AG10803 (cell line): ENCODE measurements at places on chromosomes 6 and 20.

GRCh38 chr6:56751604-56752003, 108.9 kb upstream of the DST start:
- no peak for DNase-seq

- no peak for DNase-seq
Observed at GRCh38 chr6:169799474-169799926, 48.1 kb downstream of the ERMARD start.

DNA sequence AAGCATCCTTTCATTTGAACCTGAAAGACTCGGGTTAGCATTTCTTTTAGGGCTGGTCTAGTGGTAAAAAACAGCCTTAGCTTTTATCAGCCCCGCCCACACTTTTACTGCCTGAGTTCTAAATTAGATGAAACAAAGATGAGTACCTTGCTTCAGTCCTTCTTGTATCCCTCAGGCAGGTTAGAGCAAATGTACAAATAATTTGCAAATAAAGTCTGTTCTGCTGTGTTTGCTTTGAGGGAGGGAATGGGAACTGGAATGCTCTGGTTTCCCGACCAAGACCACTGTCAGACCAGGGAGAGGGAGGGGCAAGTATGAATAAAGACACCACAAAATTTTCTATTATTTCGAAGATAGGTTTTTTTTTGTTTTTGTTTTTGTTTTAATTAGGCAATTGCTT, 85.5 kb upstream of the FLRT3 start:
- no peak for DNase-seq

- DNase-seq, result no peak
Observed at GRCh38 chr6:129908858-129909257, 47.7 kb upstream of the TMEM244 start.

GRCh38 chr20:29740951-29741593, 1516.4 kb upstream of the DEFB115 start:
- DNase-seq, result no peak

- DNase-seq, result no peak
Observed at GRCh38 chr20:36206641-36207040, 29.6 kb upstream of the AAR2 start.

GRCh38 chr6:33628401-33628964, 7.4 kb downstream of the ITPR3 start:
- no peak for DNase-seq

DNA sequence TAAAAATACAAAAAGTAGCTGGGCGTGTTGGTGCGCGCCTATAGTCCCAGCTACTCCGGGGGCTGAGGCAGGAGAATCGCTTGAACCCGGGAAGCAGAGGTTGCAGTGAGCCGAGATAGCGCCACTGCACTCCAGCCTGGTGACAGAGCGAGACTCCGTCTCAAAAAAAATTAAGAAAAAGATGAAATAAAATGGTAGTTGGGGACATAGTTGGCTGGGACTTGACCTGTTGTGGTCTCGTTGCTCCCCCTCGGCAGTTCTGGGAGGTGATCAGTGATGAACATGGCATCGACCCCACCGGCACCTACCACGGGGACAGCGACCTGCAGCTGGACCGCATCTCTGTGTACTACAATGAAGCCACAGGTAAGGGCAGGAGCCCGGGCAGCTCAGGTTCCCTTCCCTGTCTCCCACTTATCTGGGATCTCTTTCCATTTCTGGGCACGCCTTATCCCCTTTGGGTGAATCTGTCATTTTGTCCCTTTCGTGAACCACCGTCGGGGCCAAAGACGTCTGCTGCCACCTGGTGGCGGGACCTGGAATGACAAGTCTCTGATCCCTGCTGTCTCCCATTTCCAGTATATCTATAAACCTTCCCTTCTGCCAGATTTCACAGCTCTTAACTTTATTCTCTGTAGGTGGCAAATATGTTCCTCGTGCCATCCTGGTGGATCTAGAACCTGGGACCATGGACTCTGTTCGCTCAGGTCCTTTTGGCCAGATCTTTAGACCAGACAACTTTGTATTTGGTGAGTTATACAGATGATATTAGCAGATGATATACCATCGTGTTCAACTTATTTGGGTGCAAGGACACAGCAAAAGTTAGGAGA, 2.3 kb downstream of the TUBB start:
- DNase-seq, result peak; percentile 77

- no peak for DNase-seq
Observed at GRCh38 chr20:32610472-32611218, 25.5 kb upstream of the NOL4L start.

- no peak for DNase-seq
Observed at GRCh38 chr6:31393932-31394331, 9.5 kb upstream of the MICA start.

DNA sequence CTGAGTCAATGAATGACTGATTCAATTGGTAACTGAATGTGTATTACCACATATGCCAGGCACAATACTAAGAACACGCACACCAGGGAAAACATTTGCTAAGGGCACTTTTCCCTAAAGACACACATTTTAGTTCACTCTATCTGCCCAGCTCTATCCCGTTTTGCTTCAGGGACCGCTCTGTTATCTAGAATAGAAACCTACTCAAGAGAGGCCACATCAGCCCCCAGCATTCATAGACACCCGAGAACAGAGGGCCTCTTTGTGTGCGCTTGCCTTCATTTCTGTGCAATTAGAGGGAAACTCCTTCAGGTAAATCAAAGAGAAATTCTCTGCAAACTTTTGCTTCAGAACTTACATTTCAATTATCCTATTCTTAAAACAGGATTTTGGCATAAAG, 50.3 kb downstream of the DZANK1 start:
- DNase-seq, result no peak

DNA sequence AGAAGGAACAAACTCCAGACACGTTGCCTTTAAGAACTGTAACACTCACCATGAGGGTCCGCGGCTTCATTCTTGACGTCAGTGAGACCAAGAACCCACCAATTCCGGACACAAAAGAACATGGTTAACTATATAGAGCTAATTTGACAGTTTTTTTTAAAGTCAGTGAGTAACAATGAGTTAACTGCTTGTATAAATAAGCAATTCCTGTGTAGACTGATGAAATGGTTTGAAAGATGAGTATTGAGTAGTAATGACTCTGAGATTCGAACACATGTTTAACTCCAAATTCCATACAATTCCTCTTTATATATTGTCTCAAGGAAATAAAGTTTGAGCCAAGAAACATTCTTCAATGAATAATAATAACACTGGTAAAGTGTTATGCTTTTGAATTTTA, 478.0 kb downstream of the MMUT start:
- DNase-seq, result peak; percentile 8

- DNase-seq, result no peak
Observed at GRCh38 chr6:148987982-148988381, 241.2 kb downstream of the UST start.

DNA sequence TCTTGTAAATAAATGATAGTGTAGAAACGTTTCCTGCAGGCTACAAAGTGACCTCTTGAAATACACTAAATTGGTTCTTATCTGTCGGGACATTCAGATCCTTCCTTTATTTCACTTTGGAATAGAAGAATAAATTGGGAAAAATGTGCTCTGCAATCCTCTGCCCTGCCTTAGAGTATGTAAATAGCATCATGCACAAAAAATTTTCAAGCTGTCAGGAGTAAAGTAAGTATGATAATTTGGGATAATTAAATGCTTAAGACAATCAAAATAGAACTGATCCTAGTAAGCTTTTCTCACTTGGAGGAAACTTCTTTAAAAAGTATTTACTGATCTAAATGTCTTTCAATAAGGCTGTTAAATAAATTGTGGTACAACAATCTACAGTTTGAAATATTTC, 3.1 kb upstream of the TPBG start:
- DNase-seq, result no peak

- DNase-seq, result no peak
Observed at GRCh38 chr6:169933251-169933821, 181.9 kb downstream of the ERMARD start.

DNA sequence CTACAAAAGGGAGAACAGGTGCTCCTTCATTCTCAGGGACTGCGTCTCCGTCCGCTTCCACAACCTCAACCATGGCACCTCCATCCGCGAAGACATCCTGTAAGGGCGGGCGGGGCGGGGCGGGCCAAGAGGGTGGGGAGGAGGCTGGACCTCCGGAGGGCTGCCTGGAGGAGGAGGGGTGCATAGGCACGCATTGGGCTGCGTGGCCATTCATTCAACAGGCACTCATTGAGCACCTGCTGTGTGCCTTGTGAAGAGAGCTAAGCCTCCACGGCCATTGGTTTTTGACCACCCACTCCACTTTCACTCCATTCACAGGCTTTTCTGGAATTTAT, 435 bp downstream of the ZSWIM3 start:
- no peak for DNase-seq

DNA sequence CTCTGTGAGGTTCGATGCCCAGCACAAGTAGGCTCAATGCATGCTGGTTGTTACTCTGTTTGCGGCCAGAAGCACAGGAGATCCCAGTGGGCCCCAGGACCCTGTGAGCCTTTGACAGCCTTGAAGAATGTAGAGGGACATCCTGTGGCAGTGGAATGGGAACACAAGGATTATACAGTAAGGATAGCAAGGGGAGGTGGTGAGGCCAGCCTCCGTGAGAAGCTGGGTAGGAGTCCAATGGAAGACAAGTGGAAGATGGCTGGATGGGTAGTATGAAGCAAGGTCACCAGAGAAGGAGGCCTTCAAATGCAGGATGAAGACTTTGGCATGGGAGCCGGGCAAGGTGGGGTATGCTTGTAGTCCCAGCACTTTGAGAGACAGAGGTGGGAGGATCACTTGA, 622.9 kb upstream of the CDH4 start:
- no peak for DNase-seq

DNA sequence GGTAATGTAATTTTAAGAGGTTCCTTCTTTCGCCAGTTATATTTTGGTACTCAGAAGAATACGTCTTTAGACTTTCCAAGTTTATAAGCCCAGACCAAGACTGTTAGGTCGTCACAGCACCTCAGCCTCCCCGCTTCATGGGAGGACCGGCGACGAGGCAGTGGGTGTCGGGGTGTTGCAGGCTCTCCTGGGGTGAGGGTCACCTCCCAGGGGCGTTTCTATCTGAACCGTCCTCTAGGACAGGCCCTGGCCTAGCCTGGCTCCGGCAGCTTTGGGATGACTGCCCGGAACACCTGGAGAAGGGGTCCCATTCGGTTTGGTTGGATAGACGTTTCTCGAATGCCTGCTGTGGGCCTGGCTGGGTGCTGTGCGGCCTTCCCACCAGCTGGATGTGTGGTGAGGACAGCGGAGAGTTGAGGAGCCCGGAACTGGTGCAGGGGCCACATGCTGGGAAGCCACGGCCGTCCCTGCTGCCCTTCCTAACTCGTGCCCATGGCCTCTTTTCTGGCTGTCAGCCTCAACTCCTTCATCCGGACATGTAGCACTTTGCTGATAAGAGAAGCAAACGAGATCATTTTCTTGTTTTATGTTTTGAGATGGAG, 1.1 kb downstream of the OSBPL2 start:
- peak; percentile 20 for DNase-seq

- DNase-seq, result no peak
Observed at GRCh38 chr20:59671661-59672471, 67.5 kb downstream of the PHACTR3 start.

GRCh38 chr20:3446779-3447178, 24.0 kb upstream of the ATRN start:
- no peak for DNase-seq

DNA sequence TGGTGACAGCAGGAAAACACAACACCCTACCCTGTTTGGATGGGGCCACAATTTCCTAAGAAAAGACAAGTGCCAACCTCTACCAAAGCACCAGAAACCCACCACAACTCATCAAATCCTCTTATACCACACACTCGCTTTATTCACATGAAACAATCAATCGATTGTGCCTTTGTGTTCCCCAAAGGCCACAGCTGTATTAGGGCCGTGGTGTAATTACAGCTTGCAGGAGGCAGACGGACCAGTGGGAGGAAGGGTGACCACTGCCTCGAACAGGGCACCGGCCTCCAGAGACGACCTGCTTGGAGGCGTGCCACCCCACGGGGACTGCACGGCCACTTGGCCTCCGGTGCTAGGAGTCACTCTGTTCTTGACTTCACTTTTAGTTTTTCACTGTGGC, 264.1 kb downstream of the FOXC1 start:
- DNase-seq, result no peak

DNA sequence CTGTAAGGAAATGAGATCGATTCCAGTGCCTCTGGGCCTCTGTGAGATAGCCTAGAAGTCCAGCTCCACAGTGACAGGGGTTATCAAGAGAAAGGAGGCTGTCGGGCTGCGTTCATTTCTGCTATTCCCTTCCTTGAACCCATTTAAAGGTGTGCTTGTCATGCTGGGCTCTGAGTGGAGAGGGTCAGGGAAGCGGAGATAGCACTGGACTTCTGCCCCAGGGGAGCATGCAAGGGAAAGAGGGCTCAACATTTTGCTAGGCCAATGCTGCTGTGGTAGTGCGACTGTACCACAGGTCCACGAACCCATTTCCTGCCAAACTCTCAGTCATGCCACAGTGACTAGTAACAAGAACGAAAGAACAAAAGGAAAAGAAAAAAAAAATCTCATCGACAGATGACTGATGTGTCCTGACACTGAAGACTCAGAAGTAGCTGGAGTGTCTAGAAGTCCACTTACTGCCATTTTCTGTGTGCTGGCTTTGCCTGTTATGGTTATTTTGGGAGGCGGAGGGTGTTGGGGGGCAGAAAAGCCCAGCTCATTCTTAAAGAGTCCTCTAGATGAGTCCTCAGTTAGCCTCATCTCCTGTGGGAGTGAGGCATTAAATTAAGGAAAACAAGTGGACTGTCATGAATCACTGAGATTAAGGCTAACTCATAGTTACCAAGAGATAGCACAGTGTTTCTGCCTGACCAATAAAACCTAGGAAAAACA, 8.1 kb downstream of the NEDD9 start:
- no peak for DNase-seq

- no peak for DNase-seq
Observed at GRCh38 chr6:92139601-92140000, 1279.8 kb downstream of the EPHA7 start.

- DNase-seq, result no peak
Observed at GRCh38 chr20:44029848-44030230, 115.2 kb downstream of the TOX2 start.

DNA sequence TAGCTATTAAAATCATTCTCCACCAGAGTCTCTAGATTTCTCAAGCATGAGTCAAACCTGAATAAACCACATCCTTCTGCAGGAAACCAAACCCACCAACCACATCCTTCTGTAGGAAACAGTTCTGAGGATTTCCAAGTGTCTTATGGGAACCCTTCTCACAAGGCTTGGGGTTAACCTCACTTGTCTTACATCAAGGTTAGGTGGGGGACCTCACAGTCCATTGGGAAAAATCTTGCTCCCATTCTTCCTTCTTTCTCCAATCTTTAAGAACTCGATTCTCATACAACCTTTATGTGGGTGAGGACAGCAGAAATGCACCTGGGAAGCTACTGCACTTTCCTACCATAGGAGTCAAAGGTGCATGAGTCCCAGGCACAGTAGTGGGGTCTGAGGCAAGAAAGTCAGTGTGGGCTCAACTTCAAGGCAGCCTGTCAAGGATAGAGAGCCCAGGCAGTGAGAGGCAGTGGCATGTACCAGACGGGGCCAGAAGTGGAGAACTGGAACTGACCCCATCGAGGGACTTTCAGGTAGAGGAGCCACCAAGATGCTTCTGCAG, 114.5 kb downstream of the SLC22A3 start:
- DNase-seq, result peak; percentile 92

- no peak for DNase-seq
Observed at GRCh38 chr6:163083141-163083540, 331.4 kb upstream of the QKI start.
